ENCODE measurements at places on chromosomes 7 and 10.

- DNase-seq = no peak
Measured at GRCh38 chr7:135190703-135191102, 20.2 kb upstream of the CYREN start.

- DNase-seq = no peak
Measured at GRCh38 chr10:74645692-74646091, 180.7 kb upstream of the KAT6B start.

- DNase-seq = no peak
Measured at GRCh38 chr7:135831455-135832195, 83.0 kb upstream of the FAM180A start.

DNA sequence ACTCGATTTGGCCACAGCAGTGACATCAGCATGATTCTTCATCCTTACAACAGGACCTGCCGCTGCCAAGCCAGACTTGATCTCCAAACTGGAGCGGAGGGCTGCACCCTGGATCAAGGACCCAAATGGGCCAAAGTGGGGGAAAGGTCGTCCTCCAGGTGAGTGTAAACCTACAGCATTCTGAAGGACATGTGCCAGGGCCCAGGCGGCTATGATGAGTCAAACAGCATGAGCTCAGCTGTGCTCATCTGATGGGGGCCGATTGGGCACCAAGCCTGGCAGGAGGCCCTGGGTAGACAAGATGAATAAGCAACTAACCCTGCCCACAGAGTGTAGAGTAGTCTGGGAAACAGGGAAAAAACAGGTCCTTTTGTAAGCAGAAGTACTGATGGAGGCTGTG, 14.4 kb upstream of the ATP6V0E2 start:
- DNase-seq = no peak

GRCh38 chr10:30366829-30367228, 17.8 kb upstream of the MTPAP start:
- no peak for DNase-seq

DNA sequence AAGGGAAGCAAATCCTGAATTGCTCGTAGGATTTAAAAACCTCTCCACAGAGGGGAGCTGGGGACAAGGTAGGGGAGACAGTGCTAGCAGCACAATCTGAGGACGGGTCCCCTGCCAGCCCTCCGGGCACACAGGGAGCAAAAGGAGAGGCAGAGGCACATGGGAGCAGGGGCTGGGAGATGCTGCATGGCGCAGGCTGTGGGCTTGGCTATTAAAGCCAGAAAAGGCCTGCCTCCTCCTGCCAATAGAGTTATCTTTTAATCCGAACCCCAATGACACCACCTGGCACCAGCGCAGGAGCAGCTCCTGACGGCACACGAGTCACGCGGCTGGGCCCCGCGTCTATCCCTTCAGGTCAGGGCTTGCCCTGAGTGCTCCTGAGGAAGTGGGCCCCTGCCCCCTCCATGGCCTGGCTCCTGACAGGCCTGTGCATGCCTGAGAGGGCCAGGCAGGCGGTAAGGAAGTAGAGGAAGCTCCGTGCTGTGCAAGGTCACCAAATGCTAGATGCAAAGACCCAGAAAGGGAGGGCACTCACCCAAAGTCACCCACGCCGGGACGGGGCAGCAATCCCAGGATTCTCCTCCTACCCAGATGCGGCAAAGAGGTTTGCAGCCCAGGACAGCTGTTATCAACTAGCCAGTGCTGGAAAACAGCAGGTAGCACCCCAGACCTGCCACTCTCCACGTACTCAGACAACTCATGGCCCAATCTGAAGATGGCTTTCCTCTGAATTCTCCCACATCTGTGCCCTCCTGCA, 28.1 kb downstream of the DLG5 start:
- no peak for DNase-seq

GRCh38 chr7:4017785-4018184, 664.3 kb upstream of the FOXK1 start:
- DNase-seq = no peak

GRCh38 chr7:68376131-68376661, 1222.1 kb upstream of the AUTS2 start:
- DNase-seq = no peak

DNA sequence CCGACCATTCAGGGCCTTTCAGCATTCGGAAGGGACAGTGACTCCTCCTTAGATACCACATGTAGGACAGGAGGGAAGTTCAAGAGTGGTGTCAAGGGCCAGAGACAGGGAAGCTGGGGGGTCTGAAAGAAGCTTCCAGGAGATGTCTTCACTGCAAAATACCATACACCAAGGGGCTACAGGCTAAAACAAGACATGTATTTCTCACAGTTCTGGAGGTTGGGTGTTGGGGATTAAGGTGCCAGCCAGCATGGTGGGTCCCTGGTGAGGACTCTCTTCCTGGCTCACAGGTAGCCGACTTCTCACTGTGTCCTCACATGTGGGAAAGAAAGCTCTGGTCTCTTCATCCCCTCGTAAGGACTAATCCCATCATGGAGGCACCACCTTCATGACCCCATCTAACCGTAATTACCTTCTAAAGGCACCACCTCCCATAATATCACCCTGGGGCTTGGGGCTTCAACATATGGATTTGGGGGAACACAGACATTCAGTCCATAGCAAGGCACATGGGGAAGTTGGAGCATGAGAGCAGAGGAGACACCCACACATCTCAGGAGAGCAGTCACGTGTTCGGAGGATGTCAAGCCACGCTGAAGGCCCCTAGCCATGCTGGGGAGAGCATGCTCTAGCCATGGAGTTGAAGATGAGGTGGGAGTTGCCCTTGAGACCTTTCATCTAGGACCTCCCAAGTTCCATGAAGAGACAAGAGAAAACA, 73.9 kb upstream of the GDF10 start:
- DNase-seq = no peak

DNA sequence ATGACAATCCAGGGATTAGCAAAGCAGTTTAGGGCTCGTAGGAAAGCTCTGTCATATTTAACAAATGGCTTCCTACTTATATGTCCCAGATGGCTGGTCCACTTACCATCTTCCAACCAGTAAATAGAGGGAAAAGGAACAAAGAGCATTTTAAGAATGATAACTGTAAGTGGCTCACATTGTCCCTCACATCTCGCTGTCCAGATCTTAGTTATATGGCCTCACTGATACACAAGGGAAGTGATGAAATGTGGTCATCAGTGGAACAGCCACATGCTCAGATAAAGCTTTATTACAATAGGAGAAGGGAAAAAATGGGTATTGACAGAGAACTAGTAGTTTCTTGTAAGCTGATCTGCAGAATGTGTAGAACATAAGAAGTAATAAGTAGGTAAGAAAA, 35.8 kb downstream of the IQUB start:
- DNase-seq = no peak

Data from T-helper 9 cell (primary cell).